Hepatocyte (in vitro differentiated cells): ENCODE measurements at places on chromosomes 5 and 9.

- DNase-seq, result peak; percentile 26
Observed at GRCh38 chr9:122056484-122056883, 36.6 kb downstream of the TTLL11 start.

GRCh38 chr5:118121258-118121657 is 867.1 kb downstream of the DTWD2 start:
- no peak for DNase-seq

- no peak for DNase-seq
Observed at GRCh38 chr5:169592937-169593650, 9.5 kb downstream of the SPDL1 start.

- DNase-seq, result no peak
Observed at GRCh38 chr5:148927307-148927946, 101.0 kb downstream of the ADRB2 start.

- DNase-seq, result no peak
Observed at GRCh38 chr5:150246429-150246828, 43.1 kb downstream of the CAMK2A start.

DNA sequence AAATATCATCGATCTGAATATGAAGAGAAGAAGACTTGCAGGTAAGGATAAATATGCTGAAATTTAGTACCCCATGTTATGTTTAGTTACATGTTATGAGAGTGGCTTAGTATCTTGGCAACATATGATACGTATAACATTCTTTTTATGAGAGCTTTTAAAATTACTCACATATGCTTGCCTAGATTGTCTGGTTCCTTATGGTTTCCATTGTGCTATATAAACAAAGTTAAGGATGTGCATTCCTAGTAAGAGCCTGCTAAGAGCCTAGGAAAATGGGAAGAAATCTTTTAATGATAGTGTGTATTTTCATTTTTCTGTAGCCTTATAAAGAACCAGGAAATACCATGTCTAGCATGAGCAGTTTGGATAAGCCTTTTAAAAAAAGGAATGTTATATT is 112.0 kb upstream of the KCNN2 start:
- no peak for DNase-seq

DNA sequence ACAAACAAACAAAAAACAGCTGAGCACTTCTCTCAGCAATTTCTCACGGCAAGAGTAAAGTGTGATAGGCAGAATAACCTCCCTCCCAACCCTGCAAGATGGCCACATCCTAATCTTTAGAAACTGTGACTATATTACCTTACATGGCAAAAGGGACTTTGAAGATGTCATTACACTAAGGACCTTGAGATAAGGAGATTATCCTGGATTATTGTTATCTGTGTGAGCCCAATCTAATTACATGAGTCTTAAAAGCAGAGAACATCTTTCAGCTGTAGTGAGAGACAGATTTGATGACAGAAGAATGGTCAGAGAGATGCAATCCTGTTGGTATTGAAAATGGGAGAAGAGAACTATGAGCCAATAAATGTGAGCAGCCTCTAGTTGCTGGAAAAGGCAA is 347.9 kb downstream of the CDH9 start:
- DNase-seq, result no peak
